ENCODE measurements at places on chromosomes 16 and 17.

DNA sequence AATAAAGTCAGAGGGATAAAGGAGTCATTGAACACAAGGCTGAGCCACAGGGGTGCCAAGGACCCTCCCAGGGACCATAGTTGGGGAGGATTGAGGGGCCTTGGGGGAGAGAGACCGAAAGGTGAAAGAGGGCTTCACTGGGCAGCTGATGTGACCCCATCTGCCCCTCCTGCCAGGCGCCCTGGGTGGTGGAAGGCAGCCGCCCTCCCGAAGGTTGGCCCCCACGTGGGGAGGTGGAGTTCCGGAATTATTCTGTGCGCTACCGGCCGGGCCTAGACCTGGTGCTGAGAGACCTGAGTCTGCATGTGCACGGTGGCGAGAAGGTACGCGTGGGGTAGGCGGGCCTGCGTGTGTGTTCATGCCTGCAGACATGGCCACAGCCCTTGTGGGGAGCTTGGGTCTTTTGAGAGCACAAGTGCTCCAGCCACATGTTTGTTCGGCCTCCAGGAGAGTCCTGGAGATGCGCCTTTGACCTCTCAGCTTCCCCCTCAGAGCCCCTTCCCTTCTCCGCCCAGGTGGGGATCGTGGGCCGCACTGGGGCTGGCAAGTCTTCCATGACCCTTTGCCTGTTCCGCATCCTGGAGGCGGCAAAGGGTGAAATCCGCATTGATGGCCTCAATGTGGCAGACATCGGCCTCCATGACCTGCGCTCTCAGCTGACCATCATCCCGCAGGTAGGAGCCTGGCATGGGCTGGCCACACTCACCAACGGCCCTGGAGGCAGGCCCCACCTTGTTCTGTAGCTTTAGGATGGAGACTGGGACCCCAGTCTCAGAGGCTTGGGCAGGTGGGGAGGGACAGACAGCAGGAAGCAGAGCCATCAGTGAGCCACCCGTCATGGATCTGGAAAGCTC lies 24.1 kb downstream of the ANKRD40 start:
- DNase-seq, result no peak

DNA sequence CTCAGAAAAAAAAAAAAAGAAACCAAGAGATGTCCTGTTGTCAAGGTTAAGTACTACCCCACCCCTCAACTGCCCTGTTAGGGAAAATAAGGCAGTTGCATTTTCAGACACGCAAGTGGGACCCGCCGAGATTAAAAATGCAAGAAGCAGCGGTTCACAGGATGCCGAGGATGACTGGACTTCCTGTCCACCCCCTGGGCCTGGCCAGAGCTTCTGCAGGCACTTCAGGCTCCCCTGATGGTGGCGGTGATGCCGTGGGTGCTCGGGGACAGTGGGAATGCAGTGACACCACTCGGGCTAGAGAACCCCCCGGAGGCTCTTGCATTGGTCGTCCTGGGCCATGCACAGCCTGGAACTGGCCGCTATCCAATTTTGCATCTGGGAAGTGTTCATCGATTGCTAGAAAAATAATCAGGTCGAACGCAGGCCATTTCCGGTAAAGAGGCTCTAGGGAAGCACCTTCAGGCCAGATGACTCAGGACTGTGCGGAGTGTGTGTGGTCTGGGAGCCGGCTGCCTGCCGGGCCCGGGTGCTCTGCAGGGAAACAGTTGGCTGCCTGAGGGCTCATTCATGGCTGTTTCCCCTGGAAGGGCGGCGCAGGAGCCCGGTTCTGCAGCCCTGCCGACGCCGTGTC lies 13.4 kb upstream of the CRISPLD2 start:
- DNase-seq, result no peak

DNA sequence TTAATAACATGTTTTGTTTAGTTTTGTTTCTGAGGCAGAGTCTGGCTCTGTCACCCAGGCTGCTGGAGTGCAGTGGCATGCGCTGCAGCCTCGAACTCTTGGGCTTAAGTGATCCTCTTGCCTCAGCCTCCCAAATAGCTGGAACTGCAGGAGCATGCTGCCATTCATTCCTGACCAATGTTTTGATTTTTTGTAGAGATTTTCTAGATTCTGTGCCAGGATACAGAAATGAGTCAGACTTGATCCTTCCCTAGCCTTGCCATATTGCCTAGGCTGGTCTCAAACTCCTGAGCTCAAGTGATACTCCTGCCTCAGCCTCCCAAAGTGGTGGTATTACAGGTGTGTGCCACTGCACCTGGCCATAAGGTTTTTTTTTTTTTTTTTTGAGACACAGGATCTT lies 17.7 kb downstream of the TAOK1 start:
- DNase-seq, result no peak

GRCh38 chr17:28717578-28718332 lies at the start of gene RAB34:
Gene RAB34 (minus strand): TSS chr17:28717868. CDS start chr17:28717266, 602 bp downstream.
- no peak for DNase-seq

DNA sequence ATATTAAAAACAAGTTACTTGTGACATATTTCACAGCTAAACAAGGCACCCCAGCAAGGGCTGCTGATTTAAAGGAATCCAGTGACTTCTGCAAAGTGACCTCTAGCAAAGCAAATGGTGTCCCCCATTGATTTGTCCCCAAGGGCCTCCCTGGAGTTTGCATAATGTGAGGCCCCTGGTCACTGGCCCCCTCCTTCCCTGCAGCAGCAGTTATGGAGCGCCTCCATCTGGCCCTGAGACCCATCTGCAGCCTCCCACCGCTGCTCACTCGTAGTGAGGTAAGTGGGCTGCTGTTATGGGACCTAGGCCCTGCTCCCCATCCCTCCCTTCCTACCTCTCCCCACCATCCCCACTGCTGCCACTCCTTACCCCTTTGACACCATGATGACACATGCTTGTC lies 19.6 kb upstream of the EEF2K start:
- DNase-seq, result no peak

DNA sequence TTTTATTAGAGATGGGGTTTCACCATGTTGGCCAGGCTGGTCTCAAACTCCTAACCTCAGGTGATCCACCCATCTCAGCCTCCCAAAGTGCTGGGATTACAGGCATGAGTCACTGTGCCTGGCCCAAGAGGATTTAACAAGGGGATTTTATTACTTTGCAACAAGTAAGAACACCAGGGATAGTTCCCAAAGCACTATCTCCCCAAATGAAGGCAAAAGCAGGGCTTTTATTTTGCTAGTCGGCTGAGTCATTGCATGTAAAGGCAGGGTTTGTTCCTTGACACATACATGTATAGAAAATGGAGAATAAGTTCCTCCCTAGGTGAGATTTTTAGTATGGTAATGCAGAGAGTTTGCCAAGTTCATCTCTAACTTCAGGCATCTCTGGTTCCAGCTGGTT lies 24.0 kb downstream of the REXO5 start:
- DNase-seq, result no peak

DNA sequence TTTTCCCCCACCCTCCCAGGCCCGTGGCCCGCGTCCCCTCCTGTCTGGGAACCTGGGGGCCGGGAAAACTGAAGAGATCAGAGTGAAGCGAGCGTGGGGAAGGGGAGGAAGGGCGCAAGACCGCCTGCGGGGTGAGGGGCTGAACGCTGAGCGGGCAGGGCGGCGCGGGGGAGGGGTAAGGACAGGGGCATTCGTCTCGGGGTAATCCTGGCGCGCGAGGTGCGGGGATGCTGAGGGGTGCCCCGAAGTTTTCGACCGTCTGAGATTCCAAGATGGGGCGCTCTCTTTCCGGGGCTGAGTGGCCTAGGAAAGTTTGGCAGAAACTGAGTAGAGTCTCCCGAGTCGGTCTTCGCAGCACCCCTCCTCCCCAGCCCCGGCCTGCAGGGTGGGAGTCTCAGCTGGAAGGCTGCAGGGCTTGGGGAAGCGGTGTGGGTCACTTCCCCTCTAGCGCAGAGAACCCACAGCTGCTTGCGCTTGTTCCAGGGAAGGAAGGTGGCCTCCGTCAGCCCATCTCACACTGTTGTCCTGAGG lies 555 bp downstream of the TTYH2 start:
- no peak for DNase-seq

GRCh38 chr16:4344983-4345835 lies 5.9 kb downstream of the PAM16 start:
- DNase-seq, result no peak

- no peak for DNase-seq
Observed at GRCh38 chr17:76593384-76593826, 7.7 kb upstream of the ST6GALNAC2 start.

DNA sequence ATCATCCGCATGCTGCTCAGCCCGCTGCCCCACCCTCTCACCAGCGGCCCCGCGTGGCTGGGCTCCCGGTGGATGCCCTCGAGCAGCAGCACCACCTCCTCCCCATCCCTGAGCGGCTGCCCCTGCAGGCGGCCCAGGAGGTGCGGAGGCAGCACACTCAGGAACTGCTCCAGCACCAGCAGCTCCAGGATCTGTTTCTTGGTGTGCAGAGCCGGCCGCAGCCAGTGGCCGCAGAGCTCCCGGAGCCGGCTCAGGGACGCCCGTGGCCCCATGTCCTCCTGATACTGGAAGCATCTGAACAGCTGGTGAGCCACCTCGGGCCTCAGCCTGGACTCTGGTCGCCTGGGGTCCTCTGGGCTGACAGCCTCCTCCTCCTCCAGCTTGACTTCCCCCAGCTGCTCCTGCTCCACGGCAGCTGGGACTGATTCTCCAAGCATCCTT lies 6.6 kb downstream of the ZSCAN10 start:
- DNase-seq, result no peak

GRCh38 chr17:11467639-11468038 lies 130.6 kb upstream of the DNAH9 start:
- DNase-seq, result no peak

- peak; percentile 90 for DNase-seq
Observed at GRCh38 chr17:8152112-8152775, at the start of gene PER1. Gene PER1 (minus strand): TSS chr17:8152404. CDS start chr17:8150706, 1,698 bp downstream.

- DNase-seq, result no peak
Observed at GRCh38 chr16:24848065-24848464, 2.3 kb downstream of the SLC5A11 start.

- no peak for DNase-seq
Observed at GRCh38 chr16:66357523-66357928, 9.0 kb upstream of the CDH5 start.

DNA sequence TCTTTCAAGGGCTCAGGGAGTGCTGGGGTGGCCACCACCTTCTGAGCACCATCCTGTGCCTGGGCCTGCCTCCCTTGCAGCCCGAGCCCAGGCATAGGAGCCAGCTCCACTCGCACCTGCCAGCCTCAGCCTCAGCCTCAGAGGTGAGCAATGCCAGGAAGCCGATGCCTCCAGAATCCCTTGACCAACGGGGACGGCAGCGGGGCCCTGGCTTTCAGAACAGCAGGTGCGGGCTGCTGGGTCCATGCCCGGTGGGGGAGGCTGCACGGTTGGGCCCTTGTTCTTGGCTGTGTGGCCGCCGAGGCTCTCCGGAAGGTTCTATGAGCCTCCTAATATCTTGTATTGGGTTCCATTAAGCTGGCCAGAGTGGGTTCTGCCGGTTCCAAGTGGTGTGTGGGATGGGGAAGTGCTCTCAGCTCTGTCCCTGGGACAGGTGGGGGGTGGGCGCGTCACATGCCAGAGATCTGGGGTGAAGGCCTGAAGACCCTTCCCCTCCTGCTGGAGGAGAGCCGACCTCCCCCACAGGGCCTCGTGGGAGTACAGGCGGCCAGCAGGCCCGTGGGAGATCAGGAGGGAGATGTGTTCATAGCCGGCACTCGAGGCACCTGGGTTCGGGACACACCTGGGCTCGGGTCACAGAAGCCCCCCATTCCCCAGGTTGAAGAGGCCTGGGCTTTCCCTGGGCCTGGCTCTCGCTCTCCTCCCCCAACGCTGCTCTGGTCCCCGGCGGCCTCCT lies 27.0 kb downstream of the NPTX1 start:
- DNase-seq, result peak; percentile 64

- no peak for DNase-seq
Observed at GRCh38 chr17:73706858-73707257, 62.6 kb upstream of the SDK2 start.

DNA sequence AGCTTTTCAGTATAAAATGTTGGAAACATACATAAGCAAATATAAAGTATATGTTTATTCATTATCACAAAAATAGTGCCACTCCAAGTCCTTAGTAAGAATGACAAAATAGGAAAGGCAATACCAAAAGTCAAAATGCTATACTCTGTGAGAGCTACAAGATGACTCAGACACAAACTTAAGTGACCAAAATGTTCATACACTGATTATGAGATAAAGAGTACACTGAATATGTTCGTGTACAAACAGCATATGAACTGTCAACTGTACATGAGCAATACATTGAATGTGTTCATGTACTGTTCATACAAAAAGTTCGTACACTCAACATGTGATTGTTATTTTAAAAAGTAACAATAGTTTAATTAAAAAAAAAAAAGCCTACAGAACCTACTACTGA lies 103.3 kb downstream of the CA4 start:
- no peak for DNase-seq

- DNase-seq, result no peak
Observed at GRCh38 chr17:42518046-42518754, 17.8 kb upstream of the NAGLU start.

DNA sequence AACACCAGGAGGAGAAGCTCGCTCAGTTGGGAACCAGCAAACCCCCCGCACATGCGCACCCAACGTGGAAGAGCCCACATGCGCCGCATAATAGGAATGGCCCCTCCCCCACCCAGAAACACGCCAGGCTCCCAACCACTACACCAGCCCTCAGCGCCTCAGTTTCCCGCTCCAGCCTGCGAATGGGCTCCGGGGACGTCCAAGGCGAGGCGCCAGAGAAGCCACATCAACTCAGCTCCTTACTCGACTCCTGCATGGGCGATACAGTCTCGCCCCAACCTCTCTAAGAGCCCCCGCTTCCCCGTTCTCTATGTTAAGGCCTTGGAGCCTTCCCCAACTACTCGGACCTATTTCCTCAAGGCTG lies 504 bp downstream of the SRSF1 start:
- no peak for DNase-seq

- no peak for DNase-seq
Observed at GRCh38 chr16:67594256-67594915, 32.1 kb downstream of the CTCF start.

GRCh38 chr17:6096201-6097004 lies 26.2 kb downstream of the WSCD1 start:
- no peak for DNase-seq

DNA sequence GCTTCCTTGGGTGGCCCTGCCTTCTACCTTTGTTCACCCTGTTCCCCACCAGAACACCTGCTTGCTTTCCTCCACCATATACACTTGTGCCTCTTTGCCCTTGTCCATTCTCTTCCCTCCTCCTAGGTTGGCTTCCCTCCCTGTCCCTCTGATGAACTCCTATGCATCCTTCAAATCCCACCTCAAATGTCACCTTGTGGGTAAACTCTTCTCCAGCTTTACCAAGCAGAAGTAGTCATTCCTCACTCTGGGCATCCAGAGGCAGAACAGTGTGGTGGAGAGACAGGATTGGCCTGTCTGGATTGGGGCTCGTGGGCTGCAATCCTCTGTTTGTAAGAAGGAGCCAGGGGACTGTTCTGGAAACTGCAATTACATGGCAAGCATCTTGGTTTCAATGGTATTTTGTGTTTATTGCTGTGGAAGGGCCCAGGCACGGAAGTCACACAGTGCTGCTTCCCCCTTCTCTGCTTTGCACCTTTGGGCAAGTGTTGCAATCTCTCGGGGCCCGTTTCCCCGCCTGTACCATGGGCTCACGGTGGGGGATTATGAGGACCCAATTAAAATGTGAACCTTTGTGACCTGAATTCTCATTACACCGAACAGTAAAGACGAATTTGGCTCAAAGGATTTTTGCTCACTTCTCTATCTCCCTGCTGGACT lies 21.9 kb upstream of the NXPH3 start:
- DNase-seq, result no peak

- no peak for DNase-seq
Observed at GRCh38 chr17:59725691-59726090, 18.2 kb downstream of the VMP1 start.

Measured in cerebellar nuclear complex (tissue), 1 donor.